ENCODE measurements at places on chromosomes 12 and 14.

DNA sequence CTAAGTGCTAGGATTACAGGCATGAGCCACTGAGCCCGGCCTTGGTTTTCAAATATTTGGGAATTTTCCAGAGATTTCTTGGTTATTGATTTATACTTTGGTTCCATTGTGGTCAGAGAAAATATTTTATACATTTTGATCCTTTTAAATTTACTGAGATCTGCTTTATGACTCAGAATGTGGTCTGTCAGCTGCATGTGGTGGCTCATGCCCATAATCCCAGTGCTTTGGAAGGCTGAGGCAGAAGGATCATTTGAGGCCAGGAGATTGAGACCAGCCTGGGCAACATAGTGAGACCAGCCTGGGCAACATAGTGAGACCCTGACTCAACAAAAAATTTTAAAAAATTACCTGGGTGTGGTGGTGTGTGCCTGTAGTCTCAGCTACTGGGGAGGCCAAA lies 49.8 kb downstream of the ADCK1 start:
- DNase-seq: no peak

- DNase-seq: no peak
These were observed 228.3 kb downstream of the RAD51B start for GRCh38 chr14:68047906-68048305.

GRCh38 chr12:104802208-104802607 lies 155.9 kb downstream of the SLC41A2 start:
- DNase-seq: no peak

GRCh38 chr14:67516676-67517075 lies 16.4 kb upstream of the PLEKHH1 start:
- DNase-seq: no peak

GRCh38 chr12:24595652-24596235 lies 353.2 kb downstream of the BCAT1 start:
- DNase-seq: no peak

DNA sequence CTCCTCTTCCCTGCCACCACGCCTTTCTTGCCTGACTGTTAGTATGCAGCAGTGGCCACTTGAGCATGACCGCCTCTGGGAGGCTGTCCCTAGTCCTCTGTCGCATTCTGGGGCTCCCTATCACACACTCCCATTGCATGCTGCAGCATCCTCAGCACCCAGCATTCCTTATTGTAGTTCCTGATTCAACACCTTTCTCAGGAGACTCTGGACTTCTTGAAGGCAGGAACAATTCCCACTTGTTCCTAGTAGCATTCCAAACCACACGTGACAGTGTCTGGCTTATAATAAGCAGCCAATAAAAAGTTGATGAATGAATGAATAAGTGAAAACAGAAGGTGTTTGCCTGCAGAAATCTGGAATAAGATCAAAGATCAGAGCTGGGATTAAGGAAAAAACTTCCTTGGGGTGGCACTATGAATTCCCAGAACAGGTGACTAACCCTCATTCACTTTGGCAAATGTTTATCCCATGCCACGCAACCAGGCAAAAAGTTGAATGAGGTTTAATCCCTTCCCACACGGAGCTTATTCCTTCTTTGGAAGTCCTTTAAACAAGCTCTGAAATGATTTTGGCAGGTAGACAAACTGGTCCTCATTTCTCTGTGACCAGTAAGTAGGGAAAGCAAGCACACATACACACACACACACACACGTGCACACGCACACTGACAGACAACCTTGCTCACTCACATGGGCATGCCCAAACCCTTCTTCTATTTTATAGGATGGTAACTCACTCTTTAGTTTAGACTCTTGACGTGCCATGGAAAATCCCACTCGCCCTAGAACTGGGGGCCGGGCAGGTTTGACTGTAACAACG lies 26.5 kb downstream of the NTF3 start:
- no peak for DNase-seq

GRCh38 chr12:62860501-62861411 lies 74.2 kb downstream of the PPM1H start:
- no peak for DNase-seq

GRCh38 chr14:103688441-103688840 lies 26.8 kb downstream of the XRCC3 start:
- DNase-seq: no peak

DNA sequence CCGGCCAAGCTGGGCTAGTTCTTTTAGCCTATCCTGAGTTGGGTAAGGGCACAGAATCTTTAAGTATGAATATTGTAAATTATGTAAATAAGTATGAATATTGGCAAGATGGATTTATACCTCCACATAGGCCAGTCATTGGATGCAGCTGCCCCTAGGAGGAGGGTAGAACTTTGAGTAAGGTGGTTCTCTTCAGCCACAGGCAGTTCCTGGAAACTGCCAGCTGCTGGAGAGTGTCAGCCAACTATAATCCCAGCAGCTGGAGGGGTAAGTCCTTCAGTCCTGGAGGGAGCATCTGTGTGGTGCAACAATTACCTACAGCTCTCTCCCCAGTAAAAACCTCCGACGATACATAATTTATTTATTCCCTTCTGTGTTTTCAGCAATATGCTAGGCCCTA lies 65.8 kb upstream of the TMPO start:
- no peak for DNase-seq

- no peak for DNase-seq
These were observed 54.3 kb upstream of the CIT start for GRCh38 chr12:119931402-119931801.

DNA sequence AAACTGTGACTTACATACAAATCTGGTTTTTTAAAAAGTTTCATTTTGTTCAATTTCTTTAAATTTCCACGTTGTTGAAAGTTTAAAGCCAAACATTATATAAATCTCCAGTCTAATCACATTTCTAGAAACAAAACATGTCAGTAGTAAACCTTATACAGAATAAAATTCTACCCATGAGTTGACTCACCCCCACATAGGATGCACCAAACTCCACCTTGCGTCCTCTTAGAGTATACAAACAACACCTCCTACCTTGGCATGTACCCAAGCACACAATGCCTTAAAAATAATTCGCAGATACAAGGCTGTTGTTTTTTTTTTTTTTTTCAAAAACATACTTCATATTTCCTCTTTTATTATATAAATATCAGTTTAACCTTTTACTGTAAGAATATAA lies 3.3 kb downstream of the FBXL14 start:
- DNase-seq: no peak

GRCh38 chr12:92193846-92194245 lies 48.2 kb upstream of the BTG1 start:
- no peak for DNase-seq

GRCh38 chr12:76216585-76217472 lies 131.4 kb downstream of the BBS10 start:
- no peak for DNase-seq

- DNase-seq: no peak
These were observed 8.5 kb downstream of the ZFYVE21 start for GRCh38 chr14:103724116-103724515.

DNA sequence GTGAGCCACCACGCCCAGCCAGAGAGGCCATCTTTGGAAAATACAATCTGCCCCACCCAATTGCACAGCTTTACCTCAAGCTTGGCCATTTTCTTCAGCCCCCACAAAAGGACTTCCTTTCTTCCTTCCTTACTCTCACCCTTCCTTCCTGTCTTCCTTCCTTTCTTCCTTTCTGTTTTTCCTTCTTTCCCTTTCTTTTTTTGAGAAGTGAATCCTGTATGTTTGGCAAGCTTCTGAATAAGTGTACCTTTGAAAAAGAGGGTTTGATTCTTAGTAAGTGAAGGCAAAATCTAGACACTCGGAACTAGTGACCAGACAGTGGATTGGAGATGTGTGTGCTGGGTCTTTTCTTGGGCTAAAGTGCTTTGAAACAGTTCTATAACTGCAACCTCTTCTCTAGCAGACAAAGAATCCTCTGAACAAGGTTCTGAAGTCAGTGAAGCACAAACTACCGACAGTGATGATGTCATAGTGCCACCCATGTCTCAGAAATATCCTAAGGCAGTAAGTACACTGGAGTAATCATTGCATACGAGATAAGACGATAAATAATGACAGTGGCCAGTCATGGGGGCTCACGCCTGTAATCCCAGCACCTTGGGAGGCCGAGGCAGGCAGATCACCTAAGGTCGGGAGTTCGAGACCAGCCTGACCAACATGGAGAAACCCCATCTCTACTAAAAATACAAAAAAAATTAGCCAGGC lies 49.5 kb downstream of the SUPT16H start:
- no peak for DNase-seq

DNA sequence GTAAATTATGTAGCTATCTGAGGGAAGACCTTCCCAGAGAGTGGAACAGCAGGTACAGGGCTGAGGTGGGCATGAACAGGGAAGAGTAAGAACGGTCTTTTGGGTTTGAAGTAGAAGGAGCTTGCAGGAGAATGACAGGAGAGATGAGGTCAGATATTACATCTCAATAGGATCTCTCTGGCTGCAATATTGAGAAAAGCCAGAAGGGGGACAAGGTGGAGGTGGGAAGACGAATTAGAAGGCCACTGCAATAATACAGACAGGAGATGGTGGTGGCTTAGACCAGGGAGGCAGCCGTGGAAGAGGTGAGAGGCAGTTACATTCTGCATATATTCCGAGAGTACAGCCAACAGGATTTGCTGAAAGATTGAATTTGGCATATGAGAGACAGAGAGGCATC lies 310.2 kb downstream of the APAF1 start:
- DNase-seq: no peak

DNA sequence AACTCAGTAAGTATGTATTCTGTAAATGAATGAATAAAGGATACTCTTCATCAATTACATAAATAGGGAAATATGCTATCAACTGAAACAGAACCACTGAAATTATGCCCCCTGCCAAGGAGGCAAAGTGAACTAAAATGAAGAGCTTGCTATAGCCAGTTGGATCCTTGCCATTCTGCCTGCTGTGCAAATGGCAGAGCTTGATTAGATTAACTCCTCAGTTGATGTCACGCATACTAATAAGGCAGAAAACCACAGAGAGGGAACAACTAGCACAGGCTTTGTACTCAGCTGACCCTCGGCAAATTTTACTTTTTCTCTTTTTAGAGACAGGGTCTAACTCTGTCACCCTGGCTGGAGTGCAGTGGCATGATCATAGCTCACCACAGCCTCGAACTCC lies 36.7 kb upstream of the FERMT2 start:
- no peak for DNase-seq

GRCh38 chr14:89382901-89383845 lies 33.9 kb downstream of the FOXN3 start:
- DNase-seq: no peak

- no peak for DNase-seq
These were observed 74.0 kb downstream of the SNAPC1 start for GRCh38 chr14:61836184-61836583.

DNA sequence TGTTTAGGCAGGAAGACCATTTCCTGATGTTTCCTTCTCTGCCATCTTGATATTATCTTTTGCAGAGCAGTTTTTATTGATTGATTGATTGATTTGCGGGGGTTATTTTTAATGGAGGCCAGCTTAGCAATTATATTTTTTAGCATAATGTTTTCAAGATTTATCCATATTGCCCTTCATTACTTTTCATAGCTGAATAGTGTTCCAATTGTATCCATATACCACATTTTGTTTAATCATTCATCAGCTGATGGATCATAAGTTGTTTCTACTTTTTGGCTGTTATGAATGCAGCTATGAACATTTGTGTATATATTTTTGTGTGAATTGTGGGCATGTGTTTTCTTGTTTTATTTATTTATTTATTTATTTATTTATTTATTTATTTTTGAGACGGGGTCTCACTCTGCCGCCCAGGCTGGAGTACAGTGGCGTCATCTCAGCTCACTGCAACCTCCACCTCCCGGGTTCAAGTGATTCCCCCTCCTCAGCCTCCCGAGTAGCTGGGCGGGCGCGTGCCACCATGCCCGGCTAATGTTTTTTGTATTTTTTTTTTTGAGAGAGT lies 20.9 kb upstream of the RCOR1 start:
- no peak for DNase-seq

DNA sequence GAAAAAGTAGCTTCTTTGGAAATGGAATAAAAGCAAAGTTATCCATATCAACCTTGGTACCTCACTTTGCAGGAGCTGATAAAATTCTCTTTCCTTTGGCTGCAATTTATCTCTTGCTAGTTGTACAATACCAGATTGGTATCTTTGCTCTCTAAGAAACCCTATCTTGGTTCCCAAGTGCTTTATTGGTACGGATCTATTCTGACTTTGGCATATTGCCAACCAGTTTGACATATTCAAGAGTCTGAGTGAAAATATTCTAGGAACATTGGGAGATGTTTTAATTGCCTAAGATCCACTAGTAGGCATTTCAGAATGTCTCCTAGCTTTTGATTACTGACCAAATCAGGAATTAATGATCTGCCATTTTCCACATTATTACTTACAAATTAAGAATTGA lies 167.2 kb upstream of the ATP2B1 start:
- DNase-seq: no peak

GRCh38 chr12:25084816-25085215 lies 110.1 kb downstream of the DNAI7 start:
- DNase-seq: no peak

DNA sequence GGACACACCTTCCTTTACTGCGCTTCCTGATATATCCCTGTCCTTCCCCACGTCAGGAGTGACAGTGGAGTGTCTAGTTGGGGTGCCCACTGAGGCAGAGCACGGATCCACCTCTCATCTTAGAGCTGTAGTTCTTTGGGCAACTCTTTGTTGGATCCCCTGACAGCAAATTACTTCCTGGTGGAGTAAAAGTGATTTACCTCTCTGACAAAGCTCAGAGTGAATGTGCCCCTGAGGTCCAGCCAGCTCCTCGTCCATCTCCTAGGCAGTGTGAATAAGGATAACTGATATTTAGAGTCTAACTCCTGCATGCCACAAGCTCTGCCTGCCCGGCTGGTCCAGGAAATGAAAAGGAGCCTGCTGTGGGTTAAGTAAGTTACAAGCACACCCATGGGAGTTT lies 16.0 kb downstream of the AHSA1 start:
- DNase-seq: no peak

DNA sequence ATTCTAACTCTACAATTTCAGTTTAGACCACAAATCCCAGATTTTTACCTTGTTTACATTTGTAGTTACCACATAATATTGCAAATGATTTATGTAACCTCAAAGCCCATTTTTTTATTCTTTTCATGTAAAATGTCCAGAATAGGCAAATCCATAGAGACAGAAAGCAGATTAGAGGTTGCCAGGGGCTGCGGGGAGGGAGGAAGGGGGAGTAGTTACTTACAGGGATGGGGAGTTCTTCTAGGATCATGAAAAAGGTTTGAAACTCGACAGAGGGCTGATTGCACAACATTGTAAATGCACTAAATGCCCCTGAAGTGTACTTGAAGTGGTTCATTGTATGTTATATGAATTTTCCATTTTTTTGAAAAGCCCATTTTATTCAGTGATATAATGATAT lies 66.5 kb downstream of the PPP2R5C start:
- no peak for DNase-seq

DNA sequence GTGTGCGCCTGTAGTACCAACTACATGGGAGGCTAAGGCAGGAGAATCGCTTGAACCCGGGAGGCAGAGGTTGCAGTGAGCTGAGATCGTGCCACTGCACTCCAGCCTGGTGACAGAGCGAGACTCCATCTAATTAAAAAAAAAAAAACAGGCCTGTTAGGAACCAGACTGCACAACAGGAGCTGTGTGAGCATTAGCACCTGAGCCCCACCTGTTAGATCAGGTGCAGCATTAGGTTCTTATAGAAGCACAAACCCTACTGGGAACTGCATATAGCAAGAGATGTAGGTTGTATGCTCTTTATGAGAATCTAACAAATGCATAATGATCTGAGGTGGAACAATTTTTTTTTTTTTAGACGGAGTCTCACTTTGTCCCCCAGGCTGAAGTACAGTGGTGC lies 8.6 kb downstream of the ATXN2 start:
- DNase-seq: no peak

Data from activated CD4-positive, alpha-beta T cell treated with anti-CD3 and anti-CD28 coated beads for 24 hours (primary cell).